ENCODE measurements at places on chromosomes 4 and X.

DNA sequence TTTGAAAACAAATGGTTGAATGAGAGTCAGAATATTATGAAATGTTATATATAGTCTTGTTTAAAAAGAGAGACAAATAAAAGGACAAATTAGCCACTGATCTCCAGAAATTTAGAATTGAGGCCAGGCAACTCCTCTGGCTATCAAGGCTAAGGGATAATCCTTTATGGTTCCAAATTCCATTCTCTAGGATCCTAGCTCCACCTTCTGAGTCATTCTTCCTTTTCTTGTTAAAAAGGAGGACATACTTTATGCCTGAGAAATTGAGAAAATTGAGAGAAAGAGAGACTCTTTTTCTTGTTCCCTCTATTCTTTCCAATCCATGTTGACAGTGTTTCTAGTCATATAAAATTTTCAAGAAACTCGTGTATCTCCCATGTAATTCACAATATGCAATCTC lies 1299.5 kb downstream of the FSTL5 start:
- DNase-seq, result no peak

DNA sequence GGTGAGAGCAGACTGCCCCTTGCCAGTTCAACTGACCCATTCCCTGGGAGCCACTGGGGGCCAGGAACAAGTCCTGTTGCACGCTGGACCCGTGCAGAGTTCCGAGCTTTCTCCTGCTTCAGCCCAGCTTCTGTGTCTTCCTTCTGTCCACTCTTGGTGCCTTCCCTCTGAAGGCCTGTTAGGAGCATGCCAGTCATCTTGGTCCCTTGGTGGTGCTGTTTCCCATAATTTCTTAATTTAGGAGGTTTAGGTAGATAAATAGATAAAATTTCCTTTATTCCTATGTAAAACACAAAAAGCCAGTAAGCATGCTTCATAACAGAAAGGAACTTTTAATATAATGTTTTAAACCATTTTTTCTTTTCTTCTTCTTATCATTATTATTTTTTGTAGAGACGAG lies 672.7 kb downstream of the CCSER1 start:
- DNase-seq, result no peak

DNA sequence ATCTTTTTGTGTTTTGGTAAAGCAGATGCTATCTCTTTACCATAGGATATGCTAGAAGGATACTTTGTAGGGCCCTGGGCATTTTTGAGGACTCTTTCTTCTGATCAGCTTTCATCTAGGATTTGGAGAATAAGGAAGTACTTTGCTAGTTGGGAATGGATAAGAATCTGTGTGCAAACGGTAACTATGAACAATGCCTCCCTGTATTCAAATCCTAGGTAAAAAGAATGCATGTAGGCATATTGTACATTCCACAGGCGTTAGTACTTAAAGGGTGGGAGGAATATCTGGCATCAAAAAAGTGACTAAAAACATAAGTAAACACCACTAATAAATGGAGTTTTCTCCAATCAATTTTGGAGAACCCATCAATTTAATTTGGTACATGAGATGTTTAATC lies 59.7 kb downstream of the SH3BGRL start:
- DNase-seq, result peak; percentile 59

DNA sequence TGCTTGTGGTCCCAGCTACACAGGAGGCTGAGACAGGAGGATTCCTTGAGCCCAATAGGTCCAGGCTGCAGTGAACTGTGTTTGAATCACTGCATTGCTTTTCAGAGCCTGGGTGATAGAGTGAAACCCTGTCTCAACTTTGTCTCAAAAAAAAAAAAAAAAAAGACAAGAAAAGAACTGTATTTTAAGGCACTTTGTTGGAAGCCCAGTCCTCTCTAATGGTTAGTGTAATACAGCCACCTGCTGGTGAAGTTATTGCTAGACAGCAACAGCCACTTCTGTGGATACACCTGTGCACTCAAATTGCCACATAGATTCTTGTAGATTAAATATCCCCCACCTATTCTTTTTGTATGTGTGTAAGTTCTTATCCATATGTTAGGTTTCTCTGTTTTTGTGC lies 10.1 kb upstream of the FGG start:
- DNase-seq, result peak; percentile 73

- DNase-seq, result peak; percentile 75
Observed at GRCh38 chr4:25814301-25815136, 48.3 kb downstream of the SEL1L3 start.

- no peak for DNase-seq
Observed at GRCh38 chrX:79325263-79325958, 41.7 kb downstream of the ITM2A start.

GRCh38 chr4:123401271-123402120 lies 4.9 kb downstream of the SPRY1 start:
- peak; percentile 38 for DNase-seq

DNA sequence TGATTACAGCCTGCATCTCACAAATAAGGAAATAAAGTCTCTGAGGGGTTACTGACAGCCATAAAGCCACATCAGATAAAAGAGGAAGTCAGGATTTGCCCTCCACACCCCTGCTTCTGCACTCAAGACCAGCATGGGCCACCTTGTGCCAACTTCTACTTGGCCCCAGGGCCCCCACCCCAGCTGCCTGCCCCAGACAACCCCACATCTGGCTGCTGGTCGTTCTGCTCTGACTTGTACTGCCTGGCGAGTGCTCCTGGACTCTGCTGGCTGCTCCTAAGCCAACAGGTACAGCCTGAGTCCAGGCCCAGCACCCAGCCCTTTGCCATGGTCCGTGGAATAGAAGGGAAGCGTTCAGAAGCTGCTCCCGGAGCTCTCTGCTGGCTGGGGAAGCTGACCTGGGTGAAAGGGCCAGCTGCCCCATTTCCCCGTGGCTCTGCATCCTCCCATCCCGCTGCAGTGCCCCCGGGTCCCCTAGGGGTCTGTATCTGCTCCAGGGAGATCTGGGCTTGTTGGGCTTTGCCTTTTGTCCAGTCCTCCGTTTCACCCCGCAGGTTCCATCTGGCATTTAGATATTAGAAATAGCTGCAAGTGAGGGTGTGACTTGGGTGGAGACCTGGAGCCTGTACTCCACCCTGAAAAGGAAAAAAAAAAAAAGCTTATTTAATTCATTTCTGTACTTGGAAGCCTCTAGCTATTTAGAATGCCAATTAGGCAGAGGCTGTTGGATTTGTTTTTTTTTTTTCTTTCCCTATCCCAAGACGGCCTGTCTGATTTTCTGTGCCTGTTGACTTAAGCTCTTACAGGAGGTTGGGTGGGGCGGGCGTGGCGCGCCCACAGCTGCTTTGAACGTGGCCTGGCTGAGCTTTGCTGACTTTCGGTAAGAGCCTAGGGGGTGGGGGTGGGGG lies 194.7 kb downstream of the PTTG2 start:
- peak; percentile 42 for DNase-seq

- DNase-seq, result no peak
Observed at GRCh38 chr4:71841336-71841735, 57.5 kb upstream of the GC start.

DNA sequence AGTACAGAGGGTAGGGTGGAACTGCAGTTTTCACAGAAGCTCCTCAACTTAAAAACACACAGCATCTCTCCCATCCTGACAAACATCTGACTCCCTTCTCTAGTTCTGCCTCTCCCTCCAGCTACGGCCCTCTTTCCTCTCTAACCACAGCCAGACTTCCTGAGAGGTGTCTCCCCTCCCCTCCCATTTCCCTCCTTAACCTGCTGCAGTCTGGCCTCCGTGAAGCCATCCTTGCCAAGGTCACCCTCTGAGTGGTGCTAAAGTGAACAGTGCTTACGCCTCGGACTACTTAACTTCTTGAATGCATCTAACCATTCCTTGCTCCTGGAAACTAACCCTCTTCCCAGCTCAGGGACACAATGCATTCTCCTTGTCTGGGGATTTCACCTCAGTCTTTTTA lies 53.3 kb downstream of the RTL5 start:
- DNase-seq, result no peak

DNA sequence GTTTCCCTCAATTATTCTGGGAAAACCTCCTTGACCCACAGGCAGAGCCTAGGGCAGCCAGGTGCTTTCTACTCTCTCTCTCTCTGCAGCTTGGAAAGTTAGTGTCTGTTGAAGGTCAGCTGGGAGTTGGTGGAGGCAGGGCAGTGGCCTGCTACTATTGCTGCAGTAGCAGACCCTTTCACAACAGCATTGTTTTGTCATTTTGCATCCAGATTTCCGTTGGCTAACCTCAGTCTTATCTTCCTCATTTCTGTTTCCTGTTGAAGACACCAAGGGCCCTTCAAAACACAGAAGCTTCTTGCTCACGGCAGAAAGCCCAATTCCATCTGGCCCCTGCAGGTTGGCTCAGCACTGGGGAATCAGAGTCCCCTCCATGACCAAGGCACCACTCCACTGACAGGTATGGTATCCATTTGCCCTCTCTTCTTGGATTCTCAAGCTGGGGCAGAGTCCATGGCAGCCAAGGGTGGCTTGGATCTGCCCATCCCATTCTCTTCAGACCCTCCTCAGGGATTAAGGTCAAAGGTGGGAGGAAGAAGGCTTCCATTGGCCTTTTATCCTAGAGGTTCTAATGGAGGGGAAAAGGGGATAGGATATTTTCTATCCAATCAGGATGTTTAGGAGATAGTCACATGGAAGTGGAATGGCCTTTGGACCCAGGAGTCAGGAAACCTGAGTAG lies 24.6 kb downstream of the VSIG4 start:
- DNase-seq, result peak; percentile 2

- DNase-seq, result peak; percentile 47
Observed at GRCh38 chr4:141587897-141588296, 48.5 kb upstream of the IL15 start.

DNA sequence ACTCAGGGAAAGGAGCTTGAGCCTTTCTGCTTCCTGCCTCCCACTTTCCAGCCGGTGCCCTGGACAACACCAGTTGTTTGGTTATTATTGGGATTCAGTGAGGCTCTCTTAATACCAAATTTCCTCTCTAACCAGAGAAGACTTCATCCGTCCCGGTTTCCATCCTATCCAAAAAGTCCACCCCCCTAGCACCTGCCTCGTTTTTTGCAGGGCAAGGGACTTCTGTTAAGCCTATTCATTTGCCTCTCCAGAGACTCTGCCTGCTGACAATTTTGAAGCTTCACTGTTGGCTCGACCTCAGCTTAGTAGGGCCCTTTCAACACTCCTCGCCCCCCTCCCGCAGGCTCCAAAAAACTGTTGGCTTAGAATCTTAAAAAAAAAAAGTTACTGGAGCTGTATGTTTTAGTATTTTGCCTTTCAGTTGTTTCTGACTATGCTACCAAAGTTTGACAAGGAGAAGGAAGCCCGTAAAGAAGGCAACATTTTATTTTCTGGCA lies 779 bp upstream of the PRSS12 start:
- no peak for DNase-seq

- no peak for DNase-seq
Observed at GRCh38 chr4:122453384-122453995, 3.0 kb downstream of the IL2 start.

GRCh38 chrX:81280148-81280547 lies 78.2 kb downstream of the SH3BGRL start:
- no peak for DNase-seq

GRCh38 chr4:57190601-57191481 lies 80.7 kb upstream of the IGFBP7 start:
- DNase-seq, result peak; percentile 55

GRCh38 chr4:5958199-5958735 lies 60.0 kb downstream of the C4orf50 start:
- no peak for DNase-seq

- DNase-seq, result no peak
Observed at GRCh38 chrX:154300816-154301215, 5.2 kb downstream of the TKTL1 start.

- peak; percentile 69 for DNase-seq
Observed at GRCh38 chrX:133792198-133792953, 193.0 kb downstream of the GPC3 start.

DNA sequence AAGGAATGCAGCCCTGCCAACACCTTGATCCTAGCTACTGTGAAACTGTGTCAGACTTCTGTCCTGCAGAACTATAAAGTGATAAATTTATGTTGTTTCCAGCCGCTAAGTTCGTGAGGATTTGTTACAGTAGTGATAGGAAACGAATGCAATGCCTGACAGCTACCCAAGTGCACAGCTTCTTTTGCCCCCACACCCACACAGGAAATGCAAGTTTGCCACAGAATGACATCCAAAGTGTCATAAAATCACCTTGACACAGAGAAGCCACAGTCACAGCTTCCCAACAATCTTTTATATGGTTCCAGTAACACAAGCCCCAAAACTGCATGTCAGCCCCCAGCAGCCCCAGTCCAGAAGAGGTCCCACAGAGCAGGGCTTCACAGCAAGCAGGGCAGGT lies 216.9 kb upstream of the S100G start:
- DNase-seq, result no peak

DNA sequence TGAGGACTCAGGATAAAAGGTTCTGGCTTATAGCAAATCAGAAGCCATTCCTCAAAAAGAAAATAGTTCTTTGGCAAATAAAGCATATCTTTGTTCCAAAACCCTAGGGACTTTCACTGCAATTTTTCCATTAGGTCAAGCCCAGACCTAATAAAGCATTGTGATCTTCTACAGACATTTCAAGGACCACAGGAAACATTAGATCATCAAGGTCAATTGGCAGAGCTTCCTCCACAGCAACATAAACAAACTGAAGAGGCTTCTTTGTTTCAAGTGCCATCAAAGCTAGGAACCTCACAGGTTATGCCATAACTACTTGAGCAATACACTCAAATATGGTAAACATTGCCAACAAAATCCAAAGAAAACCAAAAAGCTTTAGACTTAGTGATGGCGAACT lies 144.9 kb downstream of the ANXA5 start:
- no peak for DNase-seq

- peak; percentile 75 for DNase-seq
Observed at GRCh38 chrX:70030301-70030767, 19.4 kb downstream of the AWAT2 start.

GRCh38 chr4:164529058-164529457 lies 224.9 kb upstream of the SMIM31 start:
- DNase-seq, result no peak

GRCh38 chr4:48340276-48340964 lies 909 bp upstream of the SLAIN2 start:
- peak; percentile 70 for DNase-seq

GRCh38 chr4:64883087-64883807 lies 474.0 kb upstream of the TECRL start:
- no peak for DNase-seq
